Stimulated activated CD4-positive, alpha-beta T cell treated with anti-CD3 and anti-CD28 coated beads, Interleukin-12 subunit alpha, Interleukin-12 subunit beta, amount 100 ng/mL, for 48 hours (primary cell): ENCODE measurements at places on chromosomes 16 and 17.

- DNase-seq, result no peak
Measured at GRCh38 chr16:29730649-29731048, 15.1 kb downstream of the C16orf54 start.

DNA sequence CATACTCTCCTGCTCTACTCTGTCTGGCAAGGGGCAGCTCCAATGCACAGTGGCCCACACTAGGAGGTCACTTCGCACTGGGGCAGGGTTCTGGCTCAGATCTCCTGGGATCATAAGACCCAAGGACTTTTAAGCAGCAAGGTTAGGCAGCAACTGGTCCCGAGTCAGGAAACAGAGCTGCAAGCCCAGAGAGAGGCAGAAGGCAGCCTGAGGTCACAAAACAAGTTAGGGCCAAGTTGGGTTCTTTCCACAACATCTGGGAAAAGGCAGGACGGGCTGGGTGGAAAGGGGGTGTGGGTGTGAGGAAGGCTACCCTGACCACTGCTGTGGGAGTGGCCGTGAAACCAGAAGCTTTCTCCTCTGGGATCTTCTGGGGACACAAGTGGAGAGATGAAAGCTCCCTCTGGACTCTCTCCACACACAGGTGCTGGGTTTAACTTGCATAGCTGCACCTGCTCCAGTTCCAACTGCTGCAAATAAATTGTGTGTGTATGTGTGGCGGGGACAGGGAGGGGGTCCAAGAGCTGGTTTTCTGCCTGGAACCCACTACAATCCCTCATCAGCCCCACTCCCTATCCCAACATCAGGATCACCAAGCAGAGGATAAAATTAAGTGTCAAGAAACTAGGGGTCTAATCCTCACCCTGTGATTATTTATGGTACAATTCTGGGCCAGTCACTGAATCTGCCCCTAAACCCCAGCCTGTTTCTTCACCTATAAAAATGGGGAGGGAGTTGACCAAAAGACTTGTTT, 8.0 kb upstream of the TSPOAP1 start:
- no peak for DNase-seq

DNA sequence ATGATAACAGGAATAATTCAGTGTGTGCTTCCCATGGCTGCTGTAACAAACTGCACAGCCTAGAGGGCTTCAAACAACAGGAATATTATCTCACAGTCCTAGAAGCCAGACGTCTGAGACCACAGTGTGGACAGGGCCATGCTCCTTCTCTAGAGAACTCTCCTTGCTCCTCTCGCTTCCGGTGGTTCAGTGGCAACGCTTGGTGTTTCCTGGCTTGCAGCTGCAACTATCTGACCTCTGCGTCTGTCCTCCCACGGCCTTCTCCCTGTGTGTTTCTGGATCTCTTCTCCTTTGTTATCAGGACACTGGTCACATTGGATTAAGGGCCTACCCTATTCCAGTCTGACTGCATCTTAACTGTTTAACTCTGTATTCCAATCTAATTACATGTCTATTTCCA, 414.3 kb downstream of the MAF start:
- DNase-seq, result no peak

DNA sequence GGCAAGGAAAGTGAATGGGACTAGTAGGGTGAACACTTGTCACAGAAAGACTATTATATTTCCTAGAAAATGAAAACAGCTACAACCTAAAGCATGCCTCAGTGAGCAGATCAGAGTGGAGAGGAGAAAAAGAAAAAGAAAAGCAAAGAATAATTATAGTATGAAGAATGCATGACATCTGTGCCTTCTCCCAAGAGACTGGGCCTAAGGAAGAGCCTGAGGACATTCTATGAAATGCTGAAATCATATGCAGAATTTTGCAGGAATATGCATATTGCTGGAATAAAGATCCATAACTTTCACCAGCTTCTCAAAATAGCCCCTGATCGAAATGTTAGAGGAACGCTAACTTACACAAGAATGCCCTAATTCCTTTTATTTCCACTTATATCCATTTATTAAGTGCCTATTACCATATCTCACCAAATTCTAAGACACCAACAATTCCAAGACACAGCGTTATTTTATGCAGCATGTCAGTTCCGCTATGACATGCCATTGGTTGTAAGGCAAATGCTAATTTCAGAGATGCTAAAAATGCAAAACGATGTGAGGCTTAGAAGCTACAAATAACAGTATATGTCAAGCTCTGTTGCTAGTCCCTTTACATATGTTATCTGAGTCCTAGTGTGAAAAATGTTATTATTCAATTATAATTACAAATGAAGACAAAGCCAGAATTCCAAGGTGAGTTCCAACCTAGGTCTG, 171.0 kb downstream of the SLC39A11 start:
- no peak for DNase-seq

GRCh38 chr17:66165537-66166123, 26.3 kb downstream of the CEP112 start:
- no peak for DNase-seq

- DNase-seq, result no peak
Measured at GRCh38 chr17:10135539-10136257, 62.7 kb downstream of the GAS7 start.

- no peak for DNase-seq
Measured at GRCh38 chr16:10490141-10490540, 90.3 kb downstream of the EMP2 start.

GRCh38 chr17:82082456-82082855, 15.6 kb downstream of the FASN start:
- DNase-seq, result no peak

DNA sequence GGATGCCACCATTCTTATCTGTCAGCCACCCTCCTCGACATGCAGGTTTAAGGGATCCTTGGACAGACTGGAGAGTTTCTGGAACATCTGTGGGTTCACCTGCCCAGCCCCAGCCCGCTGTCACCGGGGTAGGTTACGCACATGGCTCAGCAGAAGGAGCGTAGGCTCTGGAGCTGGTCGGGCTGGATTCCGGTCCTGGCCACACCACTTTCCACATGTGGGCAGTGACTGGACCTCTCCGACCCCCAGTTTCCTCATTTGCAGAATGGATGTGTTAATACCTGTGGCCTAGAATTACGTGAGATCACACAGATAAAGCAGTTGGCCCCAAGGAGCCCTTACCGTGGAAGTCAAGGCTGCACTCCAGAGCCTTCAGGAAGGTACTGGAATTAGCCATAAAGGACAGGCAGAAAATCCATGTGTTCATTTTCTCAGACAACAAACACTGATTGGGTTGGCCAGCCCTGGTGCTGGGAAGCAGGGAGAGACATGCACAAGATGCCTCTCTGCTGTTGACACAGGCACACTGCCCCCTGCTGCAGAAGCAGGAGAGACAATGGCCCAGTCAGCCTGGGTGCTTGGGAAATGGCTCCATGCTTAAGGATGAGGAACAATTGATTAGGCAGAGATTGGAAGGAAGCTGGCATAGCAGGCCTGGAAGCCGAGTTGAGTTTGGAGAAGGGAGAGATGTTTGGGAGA, 58.8 kb downstream of the SF3B3 start:
- no peak for DNase-seq

DNA sequence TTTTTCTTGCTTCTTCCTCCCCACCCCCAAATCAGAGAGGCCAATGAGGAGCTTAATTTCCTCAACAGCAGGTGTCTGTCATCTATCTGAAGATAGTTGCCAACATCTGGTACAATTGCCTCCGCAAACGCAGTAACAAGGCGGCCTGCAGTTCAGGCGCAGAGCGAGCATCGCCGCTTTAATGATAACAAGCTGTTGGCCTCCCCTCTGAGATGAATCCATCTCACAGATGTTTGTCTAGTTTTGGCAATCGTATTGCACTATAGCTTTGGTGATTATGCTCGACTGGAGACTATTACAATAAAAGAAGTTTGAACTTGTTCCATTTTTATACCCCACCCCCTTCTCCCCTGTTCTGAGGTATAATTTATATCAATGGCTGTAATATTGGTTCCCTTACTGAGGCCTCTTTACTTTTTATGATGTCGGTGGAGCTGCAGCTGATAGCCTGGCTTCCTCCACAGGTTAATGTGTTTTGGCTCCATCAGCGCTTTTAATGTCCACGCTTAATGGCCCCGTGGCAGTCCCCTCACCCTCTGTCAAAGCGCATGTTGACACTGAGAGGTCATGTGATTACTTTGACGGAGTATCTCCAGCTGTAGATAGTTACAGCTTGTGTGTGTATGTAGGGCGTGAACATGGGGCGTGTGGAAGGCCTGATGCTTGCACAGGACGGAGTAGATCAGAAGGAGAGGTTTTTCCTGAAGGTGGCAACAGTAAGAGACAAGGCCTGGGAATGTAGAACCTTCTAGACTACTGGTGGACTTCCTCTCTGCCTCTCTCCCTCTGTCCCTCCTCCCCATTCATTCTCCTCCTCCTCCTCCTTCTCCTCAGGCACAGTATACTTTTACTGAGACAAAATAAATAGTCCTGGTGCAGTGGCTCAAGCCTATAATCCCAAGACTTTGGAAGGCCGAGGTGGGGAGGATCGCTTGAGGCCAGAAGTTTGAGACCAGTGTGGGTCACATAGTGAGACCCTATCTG, 164.7 kb downstream of the MSI2 start:
- no peak for DNase-seq

DNA sequence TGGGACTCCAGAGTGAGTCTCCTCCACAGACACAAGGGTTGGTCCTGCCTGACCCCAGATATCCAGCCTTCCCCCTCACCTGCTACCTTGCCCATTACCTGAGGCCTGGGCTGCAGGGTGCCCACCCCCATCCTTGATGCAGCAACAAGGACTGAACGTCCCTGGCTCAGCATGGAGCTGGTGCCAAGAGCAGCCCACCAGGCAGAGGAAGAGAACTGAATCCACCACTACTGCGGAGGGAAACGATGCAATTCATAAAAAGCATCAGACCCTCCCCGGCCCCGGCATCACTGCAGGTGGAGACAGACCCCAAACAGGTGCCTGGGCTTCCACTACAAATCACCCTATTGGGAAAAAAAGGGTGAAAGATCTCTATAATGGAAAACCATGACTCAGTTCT, 131.0 kb upstream of the TNRC6C start:
- DNase-seq, result no peak

DNA sequence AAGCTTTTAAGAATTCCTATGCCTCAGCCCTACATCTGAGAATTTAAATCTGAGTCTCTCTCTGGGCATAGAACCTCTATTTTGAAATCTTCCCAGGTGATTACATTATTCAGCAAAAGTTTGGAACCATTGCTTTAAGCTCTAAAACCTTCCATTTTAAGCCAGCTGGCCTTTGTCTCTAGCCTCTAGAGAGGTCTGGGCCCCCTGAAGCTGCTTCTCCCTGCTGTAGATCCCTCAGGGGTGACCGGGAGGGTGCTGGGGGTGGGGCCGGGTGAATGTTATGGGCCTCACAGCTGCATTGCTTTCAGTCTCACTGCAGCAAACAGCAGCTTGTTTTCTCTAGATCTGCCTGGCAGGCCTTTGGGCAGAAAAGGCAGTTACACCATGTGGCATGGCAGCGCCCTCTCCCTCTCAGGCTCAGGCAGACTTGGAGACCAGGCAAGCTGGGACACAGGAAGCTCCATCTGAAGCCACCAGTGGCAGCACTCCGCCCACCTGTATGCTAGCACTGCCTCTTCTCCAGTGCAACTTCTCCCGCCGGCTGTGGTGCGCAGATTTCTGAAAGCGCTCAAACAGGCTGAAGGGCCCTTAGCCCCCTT, 66.3 kb downstream of the MPRIP start:
- DNase-seq, result no peak

- peak; percentile 39 for DNase-seq
Measured at GRCh38 chr17:35214631-35215273, 20.6 kb upstream of the SLC35G3 start.

DNA sequence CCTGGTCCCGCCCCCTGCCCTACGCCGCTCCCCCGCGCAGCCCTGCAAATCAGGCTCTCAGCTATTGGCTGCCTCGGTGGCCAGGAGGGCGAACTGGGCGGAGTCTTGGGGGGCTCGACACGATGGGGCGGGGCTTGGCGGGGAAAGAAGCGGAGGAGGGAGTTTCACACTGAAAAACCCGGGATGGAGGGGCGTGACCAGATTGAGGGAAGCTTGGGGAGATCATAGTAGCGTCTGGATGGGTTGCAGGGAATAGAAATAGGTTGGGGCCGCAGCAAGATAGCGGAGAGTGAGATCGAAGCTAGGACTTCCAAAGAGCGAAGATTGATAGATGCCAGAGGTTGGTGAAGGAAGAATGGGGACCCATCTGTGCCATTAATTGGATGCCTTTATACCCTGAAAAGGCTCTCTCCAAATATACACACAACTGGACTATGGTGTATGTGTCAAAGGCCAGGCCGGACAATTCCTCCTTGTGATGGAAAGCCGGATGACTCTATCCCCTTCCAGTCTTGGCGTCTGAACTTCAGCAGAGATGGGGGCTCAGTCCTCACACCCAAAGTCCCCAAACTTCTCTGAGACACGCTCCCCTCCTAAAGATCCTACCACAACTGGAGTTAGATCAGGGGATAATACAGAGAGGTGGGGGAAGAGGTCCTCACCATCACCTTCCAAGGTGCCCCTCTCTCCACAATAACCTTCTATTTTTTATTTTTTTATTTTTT, 376 bp upstream of the STAC2 start:
- no peak for DNase-seq

DNA sequence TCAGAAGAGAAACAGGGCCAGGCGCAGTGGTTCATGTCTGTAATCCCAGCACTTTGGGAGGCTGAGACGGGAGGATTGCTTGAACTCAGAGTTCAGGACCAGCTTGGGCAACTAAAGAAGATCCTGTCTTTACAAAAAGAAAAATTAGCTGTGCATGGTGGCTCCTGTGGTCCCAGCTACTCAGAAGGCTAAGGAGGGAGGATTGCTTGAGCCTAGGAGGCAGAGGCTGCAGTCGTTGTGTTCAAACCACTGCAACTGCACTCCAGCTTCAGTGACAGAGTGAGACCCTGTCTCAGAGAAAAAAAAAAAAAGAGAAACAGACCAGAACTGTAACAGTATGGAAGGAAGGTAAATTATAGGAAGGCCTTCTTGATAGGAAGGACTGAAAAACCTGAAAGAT, 10.3 kb downstream of the ARL4D start:
- DNase-seq, result no peak

- no peak for DNase-seq
Measured at GRCh38 chr16:12639044-12639443, 164.6 kb downstream of the CPPED1 start.

- DNase-seq, result no peak
Measured at GRCh38 chr16:81738783-81739496, 40.2 kb upstream of the PLCG2 start.

DNA sequence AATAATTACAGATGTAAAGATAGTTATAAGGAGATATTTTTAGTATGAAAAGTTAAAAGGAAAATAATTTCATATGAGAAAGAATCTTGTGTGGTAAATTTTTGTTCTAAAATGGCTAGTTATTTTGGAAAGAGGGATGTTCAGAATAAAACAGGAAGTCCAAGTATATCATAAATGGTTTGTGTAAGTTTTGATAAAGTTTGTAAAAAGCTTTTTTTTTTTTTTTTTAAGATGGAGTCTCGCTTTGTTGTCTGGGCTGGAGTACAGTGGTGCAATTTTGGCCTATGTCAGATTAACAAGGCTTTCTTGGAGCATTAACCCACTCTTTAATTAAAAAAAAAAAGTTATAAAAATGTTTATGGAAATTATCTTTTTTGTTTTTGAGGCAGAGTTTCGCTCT, 8.2 kb upstream of the CDK10 start:
- no peak for DNase-seq

- DNase-seq, result no peak
Measured at GRCh38 chr17:64998436-64999190, 57.9 kb downstream of the GNA13 start.

- no peak for DNase-seq
Measured at GRCh38 chr17:67449845-67450755, 73.0 kb downstream of the PITPNC1 start.
